ENCODE measurements at places on chromosomes 2 and 18.

DNA sequence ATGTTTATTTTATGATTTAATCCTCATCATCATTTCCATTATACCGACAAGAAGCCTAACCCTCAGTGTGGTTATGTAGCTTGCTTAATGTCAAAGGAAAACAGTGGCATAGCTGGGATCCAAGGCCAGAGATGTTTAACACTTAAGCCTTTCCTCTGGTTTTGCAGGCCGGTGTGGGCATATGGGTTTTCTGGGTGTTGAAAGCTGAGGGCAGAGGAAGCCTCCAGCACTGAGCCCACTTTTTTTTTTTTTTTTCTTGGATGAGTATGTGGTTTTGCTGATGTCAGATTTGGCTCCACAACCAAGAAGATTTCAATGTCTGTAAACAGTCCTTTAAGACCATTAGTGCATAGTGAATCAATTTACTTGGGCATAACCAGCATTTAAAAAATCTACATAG, 41.3 kb downstream of the LHCGR start:
- no peak for DNase-seq

GRCh38 chr2:112673008-112673407, 27.3 kb downstream of the SLC20A1 start:
- no peak for DNase-seq

DNA sequence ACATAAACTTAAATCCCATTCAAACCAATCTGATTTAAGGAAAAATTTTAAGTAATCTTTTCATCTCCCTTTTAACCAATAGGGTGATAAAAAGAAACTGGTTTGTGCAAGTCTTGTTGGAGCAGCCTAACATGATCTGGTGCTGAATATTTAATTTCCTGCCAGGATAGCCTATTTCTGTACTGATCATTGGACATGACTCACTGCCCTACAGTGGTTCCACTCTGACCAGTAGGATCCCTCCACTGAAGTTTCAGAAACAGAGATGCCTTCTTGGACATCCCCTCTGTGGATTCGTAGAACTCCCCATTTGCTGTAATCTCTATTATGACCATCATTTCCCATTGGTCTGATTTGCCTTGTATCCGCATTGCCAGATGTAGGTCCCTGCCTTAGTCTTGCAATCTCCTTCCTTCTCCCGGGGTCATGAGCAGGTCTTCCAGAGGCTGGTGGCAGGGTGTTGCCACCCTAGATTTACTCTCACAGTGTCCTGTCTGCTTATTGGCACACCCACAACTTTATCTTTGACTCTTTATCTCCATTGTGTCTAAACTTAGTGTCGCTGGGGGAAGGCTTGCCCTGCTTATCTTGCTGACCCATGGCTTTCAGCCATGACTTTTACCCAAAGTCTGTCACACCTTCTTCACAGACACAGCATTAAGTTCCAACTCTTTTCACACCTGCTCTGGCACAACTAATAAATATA, 12.3 kb upstream of the SETBP1 start:
- no peak for DNase-seq

DNA sequence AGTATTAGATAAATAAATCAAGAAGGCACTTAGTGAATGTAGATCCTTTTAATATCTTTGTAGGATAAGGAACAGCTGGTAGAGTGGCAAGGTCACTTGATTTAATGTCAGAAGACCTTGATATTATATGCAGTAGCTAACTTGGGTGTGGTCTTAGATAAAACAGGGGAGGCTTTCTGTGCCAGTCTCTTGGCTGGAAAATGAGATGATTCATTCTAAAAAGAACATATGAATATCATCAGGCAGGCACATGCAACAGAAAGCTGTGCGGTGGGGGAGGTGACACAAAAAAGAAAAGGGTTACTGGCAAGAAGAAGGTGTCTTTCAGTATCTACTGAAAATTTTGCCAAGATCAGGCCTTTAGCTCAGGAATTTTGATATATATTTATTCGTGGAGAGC, 931.7 kb upstream of the CELF4 start:
- DNase-seq = no peak

GRCh38 chr2:33178209-33178608, 231.5 kb downstream of the LTBP1 start:
- no peak for DNase-seq

DNA sequence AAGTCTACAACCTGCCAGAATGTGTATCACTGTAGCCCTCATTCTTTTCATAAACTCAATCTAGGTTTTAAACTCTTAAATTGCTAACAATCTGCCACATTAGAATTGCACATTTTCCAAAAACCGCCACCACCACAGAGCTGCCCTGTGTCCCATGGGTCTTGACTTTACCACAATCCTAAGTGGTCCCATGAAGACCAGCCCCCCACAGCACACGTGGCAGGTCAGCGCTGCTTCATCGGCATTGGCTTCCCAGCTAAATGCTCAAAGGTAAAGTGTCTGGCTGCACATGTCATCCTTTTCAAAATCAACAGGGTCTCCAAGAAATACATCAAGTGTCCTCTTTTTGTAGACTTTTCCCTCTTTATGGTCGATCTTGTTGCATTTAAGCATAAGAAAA, 2.4 kb downstream of the TBC1D8 start:
- DNase-seq = no peak

- no peak for DNase-seq
Observed at GRCh38 chr2:213036836-213037235, 114.6 kb downstream of the IKZF2 start.

GRCh38 chr2:205650450-205650849, 31.9 kb upstream of the NRP2 start:
- DNase-seq = no peak

GRCh38 chr18:74840492-74841167, 243.0 kb downstream of the ZNF407 start:
- DNase-seq = no peak

GRCh38 chr2:100010606-100011005, 131.8 kb downstream of the AFF3 start:
- no peak for DNase-seq

DNA sequence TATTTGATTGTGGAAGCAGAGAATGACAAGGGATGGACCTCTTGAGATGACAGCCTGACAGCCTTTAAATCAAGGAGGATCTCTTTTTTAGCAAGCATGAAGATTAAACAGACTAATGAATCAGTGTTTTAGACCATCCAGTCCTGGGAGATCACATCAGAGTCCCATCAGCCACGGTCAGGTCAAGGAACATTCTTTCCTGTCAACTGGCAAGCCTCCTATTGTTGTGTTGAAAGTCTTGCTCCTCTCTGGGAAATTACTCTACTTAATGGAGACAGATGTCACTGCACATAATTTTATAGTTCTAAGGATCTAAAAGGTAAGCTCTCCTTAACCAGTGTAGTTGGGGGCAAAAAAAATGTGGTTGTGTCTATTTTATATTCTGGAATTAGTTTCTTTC, 469.0 kb downstream of the TMEM182 start:
- DNase-seq = no peak

DNA sequence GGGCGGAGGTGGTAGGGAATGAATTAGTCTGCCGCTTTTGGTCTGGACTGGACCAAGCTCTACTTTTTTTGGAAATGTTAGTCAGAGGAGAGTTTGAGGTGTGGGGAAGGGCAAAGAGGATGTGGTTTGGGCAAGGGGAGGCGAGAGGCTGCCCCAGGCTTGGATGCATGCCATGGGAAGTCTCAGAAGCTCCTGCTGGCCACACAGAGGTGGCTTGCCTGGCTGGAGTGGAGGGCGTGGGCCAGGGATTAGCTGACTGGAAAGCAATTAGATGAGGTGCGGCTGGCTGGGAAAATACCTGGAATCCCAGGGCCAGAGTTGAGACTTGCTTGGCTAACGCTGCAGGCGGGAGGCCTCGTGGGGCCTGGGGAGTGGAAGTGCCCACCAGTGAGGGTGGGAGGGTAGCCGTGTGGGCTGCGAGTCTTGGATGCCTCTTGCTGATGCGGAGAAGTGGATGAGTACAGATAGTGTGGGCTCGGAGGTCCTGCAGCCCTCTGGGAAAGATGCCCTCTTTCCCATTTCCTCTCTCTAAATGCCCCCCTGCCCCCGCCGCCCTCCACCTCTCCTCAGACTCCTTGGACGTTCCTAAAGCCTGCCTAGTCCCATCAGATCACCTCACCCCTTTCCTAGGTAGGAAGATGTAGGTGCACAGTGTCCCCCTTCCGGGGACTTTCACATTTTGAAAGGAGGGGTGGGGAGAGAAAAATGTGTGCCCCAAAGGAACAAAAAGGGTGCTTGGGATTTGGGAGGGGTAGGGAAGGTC, 117.6 kb downstream of the SMAD7 start:
- peak; percentile 13 for DNase-seq

- no peak for DNase-seq
Observed at GRCh38 chr2:221943076-221943810, 355.6 kb downstream of the PAX3 start.

GRCh38 chr2:240224676-240225075, 84.2 kb upstream of the OTOS start:
- DNase-seq = no peak

DNA sequence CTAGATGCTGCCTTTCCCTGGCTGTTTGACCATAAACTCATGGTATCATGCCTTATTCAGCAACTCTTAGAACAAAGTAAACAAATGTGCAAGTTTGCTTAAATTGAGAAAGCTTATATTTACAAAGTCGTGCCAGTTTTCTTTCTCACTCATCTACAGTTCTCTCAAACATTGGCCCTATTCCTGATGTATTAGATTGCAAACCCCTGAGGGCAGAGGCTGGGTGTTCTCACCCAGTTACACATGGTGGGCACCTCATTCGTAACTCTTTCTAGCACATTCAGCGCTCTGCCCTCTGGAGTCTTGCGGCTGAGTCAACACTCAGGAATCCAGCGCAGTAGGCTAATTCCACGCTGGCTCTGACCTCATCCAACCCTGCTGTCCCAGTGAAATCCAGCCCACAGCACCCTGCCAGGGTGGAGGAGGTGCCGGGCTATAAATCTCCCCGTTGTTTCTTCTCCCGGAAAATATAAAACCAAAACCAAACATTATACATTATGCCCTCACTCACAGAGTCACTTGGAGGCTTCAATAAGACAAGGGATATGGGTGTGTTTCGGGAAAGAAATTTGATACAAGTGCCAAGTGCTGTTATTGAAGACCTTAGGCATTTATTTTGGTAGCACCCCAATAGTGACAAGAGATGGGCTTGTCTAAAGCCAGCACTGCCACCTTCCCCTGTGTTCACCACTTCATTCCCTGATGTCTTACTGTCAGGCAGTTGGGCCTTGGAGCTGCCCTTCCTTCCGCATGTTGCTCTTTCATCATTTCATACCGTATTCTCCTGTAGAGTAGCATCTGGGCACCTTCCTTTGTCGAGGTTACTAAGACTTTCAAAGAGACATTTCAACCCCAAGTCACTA, 287.4 kb downstream of the PRKCE start:
- DNase-seq = no peak

DNA sequence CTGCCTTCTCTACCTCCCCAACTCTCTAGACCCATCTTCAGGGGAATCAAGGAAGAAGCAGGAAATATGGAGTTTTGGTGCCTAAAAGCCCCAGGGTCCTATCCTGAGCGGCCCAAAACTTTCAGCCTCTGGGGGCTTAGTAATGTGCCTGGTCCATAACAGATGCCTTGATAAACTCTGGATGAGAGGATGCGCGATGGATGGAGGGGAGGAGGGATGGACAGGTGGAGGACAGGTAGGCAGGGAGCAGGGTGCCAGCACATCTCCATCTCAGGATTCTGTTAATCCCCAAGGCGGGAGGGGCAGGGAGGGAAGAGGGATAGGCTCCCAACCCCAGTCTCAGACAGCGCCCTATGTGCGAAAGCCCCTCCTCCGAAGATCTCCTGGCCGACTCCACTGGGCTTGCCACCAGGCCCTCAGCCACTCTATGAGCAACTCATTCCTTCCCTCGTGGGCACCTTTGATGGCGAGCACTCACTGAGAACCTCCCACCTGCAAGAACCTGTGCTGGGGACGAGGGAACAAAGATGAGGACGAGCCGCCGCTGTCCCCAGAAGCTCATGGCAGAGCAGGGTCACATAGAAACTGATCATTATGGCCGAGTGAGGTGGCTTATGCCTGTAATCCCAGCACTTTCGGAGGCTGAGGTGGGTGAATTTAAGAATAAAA, 23.1 kb downstream of the HS1BP3 start:
- DNase-seq = peak; percentile 5

- DNase-seq = no peak
Observed at GRCh38 chr2:221166292-221166691, 405.8 kb downstream of the EPHA4 start.

GRCh38 chr18:79506191-79507075, 110.7 kb downstream of the NFATC1 start:
- peak; percentile 14 for DNase-seq

DNA sequence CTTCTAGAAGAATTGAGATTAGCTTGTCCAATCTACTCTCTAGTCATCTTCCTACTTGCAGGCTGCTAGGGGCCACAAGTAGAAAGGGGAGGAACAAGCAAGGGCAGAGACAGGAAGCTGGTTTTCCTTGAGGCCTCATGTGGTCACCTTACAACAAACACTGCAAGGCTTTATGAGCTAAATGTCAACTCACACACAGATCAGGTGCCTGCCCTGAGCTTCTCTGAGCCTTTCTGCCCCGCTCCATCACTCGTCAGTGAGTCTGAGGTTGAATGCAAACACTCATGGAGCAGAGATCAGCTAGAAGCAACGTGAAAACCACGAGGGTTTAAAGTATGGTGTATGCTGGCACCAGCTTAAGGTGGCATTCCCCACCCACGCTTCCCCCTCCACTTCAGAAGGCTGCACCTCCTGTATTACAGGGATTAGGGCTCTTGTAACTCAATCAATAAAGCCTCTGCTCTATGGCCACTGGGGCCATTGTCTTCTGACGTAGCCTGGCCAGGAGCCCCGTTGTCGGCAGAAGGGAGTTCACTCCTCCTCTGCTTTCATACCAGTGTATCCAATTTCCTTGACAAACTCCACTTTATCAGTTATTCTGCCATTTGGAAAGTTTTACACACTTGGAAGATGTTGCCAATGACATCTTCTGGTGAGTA, 5.4 kb upstream of the CRYGC start:
- peak; percentile 24 for DNase-seq

GRCh38 chr18:73835656-73836364, 311.8 kb downstream of the FBXO15 start:
- no peak for DNase-seq

- DNase-seq = no peak
Observed at GRCh38 chr2:214215107-214215506, 195.7 kb upstream of the VWC2L start.

DNA sequence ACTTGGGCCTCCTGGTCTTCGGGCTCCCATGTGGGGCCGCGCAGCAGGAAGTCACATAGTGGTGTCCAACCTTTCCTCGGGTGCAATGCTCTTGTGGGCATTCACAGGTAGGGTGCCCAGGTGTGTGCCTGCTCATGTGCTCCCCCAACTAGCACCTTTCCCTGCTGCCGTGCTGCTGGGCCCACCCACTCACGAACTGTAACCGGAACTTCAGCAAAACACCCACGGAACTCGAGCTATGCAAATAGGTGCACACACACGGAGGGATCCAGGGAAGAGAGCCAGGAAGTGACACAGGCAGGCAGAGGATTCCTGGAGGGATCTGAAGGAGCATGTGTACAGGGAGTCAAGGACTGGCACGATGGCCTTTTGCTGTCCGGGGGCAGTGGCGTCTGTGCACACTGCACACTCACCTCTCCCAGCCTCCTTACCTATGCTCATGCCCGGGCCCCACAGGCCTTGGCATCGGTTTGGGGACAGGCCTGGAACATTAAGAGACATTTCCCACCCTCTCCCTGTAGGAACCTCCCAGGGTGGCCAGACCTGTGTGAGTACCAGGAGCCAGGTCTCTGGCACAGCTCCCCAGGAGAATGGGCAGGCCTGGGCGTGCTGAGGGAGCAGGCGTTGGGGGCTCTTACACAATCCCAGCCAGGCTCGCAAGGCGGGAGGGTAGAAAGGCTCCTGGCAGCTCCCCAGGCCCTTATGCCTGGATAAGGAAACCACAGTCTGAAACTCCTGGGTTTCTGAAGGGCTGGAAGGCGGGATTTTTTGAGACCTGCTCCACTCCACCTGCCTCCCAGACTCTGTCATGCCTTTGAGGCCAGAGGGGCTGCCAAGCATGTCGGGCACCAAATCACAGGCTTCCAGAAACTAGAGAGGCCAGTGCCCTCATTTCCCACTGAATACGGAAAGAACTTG, 6.6 kb upstream of the PTMA start:
- no peak for DNase-seq
